ENCODE measurements at places on chromosomes 5 and 9.
A peak's percentile ranks its signal among the peaks of the same experiment; 100 is the strongest.

DNA sequence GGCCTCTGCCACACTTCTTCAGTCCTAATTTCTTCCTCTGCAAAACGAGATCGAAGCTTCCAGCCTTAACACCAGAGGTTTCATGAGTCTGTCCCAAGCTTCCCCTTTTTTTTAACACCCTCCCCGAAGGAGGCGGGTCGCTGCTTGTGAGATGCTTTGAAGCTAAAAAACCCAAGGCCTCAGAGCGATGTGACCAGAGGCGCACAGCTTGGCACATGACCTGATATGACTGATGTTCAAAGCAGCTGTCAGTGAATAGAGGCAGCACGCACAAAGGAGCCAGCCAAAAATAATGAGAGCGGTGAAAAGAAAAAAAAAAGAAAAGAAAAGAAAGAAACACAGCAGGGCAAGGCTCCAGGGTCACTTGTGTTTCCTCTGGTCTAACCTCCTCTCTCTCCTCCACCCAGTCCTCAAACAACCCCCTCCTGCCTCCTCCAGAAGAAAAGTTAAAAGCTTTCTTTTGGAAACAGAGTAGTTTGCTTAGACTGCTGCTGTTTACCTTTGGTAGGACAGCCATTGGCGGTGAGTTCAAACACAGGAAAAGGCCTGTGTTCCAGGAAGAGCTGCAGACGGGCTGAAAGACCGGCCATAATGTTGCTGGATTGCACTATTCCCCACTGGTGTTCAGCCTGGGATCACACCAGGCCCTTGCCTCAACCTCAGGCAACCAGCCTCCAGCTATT is 10.9 kb upstream of the ZNF366 start:
- DNase-seq = no peak

DNA sequence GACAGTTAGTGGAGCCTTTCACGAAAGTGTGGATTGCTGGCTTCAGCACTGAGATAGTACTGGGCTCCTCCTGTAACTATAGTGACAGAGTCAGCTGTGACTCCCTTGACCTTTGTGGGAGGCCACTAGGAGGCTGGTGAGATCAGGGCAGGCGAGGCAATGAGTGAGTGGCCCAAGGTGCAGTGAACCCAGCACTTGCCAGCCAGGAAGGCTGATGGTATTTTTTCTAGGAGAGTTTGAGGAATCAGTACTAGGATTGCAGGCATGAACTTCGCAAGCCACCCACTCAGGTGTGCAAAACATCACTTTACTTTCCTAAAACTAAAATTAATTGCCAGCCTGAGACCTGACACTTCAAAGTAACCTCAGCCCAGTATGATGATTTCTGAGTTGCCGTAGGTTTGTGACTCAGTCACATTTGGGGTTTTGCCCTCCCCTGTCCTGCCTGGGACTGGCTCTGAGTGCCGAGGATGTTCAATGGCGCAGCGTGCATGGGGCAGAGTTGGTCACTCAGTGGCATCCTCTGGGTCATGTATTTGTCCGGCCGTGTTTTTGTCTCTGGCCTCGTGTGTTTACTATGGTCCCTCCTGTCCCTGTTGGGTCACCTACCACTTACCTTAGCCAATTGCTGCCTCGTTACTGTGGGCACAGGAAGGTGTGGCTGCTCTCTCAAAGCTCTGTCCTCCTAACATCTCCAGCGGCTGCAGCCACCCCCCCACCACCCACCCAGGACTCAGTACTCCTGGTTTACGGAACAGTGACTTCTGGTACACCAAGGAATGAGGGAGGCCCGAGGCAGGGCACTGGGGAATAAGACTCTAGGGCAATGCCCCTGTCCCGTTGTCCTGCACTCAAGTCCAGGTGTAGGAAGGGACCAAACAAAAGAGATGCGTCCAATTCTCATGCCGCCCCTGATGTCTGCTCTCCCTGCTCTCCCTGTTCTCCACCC is 67.2 kb downstream of the IL31RA start:
- DNase-seq = no peak

DNA sequence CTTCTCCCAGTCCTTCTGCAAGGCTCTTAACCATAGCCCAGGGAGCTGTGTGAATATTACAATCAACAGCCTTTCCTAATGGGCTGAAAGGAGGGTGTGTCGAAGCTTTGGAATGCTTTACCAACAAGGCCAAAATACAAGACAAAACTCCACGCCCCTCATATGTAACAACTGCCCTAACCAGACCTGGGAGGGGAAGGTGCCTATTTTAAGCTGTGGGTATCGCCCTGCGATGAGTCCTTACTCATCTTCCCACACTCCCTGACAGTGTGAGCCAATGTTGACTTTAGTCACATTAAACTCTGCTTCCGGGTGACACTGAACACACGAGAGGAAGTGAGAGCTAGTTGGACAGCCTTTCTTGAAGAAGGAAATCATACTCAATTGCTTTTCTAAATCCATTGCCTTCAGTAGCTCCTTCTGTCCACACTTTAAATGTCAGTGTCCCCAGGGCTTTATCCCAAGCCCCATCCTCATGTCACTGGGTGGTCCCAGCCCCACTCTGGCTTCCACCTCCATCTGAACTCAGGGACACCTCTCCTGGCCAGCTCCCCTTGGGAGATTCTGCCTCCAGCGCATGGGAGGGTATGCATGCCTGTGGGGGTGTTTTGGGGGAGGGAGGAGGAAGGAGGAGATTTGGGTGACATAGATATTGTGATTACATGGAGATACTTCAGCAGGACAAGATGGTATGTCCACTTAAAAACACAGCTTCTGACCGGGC is 6.5 kb upstream of the TBC1D9B start:
- DNase-seq = no peak

GRCh38 chr5:38752012-38752536 is 93.7 kb upstream of the OSMR start:
- no peak for DNase-seq

GRCh38 chr9:90813523-90813922 is 11.9 kb downstream of the SYK start:
- DNase-seq = no peak

DNA sequence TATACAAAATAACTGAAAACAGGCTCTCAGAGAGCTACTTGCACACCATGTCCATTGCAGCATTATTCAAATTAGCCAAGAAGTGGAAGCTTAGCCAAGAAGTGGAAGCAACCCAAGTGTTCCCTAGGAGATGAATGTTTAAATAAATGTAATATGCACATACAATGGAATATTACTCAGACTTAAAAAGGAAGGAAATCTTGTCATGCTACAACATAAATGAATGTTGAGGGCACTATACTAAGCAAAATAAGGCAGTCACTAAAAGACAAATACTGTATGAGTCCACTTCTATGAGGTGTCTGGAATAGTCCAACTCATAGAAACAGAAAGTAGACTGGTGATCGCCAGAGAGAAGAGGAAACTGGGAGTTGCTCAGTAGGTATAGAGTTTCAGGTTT is 438.1 kb downstream of the MAT2B start:
- DNase-seq = no peak

GRCh38 chr5:109136906-109137305 is 272.9 kb downstream of the PJA2 start:
- no peak for DNase-seq

DNA sequence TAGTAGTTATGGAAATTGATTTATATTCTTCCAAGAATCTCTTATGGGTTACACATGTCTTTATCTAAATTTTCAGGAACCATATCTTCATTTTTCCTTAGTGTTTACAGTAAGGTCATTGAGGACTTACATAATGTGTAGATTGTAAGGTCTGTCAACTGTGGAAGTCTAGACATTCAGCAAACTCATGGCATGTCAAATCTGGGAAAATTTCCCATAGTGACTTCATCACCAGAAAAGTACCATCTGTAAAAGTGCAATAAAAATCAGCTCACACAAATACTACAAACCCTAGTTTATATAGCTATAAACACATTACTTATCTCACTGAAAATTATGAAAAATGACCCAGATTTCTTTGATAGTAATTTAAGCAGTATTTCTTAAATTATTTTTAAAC is 419.4 kb downstream of the MTRR start:
- DNase-seq = no peak

- no peak for DNase-seq
Observed at GRCh38 chr9:120336021-120336752, 243.8 kb downstream of the CDK5RAP2 start.

DNA sequence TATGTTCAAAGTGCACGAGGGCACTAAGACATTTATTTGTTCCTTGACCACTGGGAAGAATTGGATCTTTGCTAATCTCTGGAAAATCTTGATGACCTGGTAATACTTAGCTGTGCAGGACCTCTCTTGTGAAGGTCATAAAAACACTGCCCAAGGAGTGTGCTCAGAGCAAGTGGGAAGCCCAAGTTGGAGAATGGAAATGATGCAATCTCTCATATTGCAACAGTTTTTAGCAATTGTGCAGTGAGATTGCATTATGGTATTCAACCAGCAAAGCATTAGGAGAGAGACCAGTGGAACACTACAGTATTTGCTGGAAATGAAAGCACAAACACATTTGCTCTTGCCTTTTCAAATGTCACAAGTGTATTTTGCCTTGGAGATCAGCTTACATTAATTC is 34.5 kb downstream of the TXNDC8 start:
- no peak for DNase-seq

DNA sequence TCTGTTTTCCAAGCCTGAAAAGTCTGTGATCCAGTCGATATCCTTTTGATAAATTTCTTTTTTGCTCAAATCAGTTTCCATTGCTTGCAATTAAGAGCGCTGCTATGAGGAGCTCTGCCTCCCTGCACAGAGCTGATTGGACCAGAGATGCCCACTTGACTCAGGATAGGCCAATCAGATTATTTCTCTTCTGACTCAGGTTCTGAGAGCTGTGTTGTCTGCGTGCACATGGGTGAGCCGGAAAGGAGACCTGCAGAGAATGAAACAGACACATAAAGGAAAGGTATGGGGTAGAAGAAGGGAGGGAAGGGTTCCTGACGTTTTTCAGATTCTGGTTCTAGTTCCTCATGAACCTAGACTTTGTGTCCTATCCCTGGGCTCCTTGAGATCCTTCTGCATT is 15.8 kb upstream of the FABP6 start:
- no peak for DNase-seq

GRCh38 chr9:130444565-130445221 is at the start of gene ASS1:
ASS1 (plus strand) TSS chr9:130444961; CDS start chr9:130452229, 7,268 bp downstream.
- DNase-seq = peak; percentile 35

GRCh38 chr9:68842568-68842967 is 137.5 kb downstream of the PIP5K1B start:
- no peak for DNase-seq

DNA sequence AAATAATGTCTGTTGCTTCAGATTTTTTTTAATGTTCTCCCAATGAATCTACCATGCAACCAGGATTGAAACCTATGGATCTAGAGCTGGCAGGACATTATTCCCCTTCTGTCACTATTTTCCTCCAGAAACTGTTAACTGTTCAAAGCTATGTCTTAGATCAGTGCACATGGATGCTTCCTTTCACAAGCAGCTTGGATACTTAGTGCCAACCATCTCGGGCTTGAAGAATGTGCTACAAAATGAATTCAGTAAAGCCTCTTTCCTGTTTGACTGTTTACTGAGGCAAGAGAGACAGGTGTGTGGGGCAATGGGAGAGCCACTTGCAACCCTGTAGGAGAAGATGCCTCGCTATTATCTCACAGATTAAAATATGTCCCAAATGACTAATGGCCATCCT is 774.8 kb downstream of the KCTD16 start:
- DNase-seq = no peak

GRCh38 chr5:60333005-60333571 is 366.9 kb downstream of the DEPDC1B start:
- no peak for DNase-seq

GRCh38 chr9:36398745-36399144 is 1.3 kb downstream of the RNF38 start:
- DNase-seq = no peak

DNA sequence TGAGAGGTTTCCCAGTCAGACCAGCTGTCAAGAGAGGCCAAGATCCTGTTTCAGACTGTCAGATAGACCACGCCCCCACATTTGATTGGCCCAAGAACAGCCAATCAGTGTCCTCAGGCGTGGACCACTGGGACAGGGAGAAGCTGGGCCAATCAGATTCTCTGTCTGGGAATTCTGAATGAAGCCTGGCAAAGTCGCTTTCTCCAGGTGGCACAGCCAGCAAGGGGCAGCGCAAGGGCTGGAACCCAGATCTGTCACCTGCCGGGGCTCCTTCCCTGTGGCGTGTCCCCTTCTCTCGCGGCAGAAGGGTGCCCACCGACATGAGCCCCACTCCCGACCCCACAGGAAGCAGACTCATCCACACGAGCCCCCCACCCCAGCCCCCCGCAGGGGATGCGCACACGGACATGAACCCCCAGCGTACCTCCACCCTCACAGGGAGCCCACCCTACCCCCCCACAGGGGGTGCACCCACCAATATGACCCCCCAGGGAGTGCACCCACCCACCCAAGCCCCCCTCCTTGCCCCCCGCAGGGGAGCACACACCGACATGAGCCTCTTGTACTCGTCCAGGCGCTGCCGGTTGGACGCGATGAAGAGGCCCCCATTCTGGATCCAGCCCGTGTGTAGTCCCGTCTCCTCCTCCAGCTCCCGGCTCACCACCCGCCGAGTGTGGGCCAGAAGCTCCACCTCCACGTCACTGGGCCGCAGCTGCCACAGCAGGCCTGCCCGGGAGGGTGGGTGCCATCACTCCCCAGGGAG is 6.1 kb downstream of the SARDH start:
- no peak for DNase-seq
